Stimulated activated CD4-positive, alpha-beta T cell treated with anti-CD3 and anti-CD28 coated beads, Interleukin-12 subunit alpha, Interleukin-12 subunit beta, amount 100 ng/mL, for 48 hours (primary cell): ENCODE measurements at places on chromosomes 12 and 14.

DNA sequence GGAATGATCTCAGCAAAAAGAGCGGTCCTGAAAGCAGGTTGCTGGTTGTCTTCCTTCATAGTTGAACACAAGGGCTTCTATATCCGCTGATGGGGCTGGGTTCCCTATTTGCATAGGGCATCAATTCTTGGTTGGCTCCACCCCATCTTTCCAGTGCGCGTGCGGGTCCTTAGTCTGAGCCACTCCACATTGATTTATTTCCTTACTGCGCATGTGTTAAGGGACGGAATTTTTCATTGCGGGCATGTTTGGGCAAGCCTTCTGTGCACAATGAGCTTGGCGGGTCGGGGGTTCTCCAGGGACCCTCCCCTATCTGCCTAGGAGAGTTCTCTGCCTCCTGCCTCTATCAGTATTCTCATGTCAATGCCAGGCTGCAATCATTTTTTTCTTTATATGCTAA lies 21.2 kb upstream of the DLGAP5 start:
- DNase-seq: no peak

- DNase-seq: no peak
Observed at GRCh38 chr12:64720884-64721283, 38.3 kb downstream of the GNS start.

DNA sequence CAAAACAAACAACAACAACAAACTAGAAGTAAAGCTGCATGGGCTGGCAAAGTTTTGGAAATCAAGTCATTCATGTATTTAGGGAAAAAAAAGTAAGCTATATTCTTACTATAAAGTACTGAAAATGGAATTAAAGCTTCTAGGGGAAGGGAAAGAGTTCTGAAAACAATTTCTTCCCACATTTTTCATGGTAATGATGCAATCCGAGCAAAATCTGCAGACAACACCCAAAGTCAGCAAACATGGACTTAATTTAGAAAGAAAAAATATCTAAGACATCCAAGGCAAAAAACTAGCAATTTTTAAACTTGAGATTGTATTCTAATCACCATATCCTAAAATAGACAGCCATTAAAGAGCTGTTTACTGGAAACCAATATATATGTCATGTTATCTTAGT lies 86.3 kb downstream of the LRP6 start:
- DNase-seq: no peak

DNA sequence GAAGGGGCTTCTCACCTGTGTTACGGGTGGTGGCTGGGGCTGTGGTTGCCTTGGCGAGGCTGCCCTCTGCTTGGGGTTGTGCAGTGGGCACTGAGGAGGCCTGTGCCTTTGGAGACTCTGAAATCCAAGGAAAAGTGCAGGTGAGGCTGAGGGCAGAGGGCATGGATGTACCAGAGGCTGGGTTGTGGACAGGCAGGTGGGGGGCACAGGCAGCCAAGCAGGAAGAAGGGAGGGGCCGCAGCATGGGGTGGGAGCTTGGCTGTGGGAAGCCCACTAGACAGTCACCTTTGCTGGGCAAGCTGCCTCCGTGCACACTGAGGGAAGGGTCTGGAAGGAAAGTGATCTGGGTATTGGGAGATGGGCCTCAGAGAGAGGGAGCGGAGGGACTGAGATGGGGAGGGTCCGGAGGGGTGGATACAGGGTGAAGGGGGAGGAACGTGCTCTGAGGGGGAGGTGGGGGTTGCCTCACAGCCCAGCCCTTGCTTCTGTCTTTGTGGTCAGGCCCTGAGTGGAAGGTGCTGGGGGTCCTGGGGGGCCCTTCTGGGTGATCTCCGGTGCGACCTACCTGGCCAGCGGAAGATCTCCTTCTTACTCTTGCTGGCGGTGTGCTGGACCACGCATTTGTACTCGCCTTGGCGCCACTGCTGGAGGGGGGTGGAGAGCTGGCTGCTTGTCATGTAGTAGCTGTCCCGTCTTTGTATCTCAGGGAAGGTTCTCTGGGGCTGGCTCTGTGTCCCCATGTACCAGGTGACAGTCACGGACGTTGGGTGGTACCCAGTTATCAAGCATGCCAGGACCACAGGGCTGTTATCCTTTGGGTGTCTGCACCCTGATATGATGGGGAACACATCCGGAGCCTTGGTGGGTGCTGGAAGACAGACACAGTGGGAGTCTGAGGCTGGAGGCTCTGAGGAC lies 318.7 kb downstream of the TMEM121 start:
- DNase-seq: no peak

DNA sequence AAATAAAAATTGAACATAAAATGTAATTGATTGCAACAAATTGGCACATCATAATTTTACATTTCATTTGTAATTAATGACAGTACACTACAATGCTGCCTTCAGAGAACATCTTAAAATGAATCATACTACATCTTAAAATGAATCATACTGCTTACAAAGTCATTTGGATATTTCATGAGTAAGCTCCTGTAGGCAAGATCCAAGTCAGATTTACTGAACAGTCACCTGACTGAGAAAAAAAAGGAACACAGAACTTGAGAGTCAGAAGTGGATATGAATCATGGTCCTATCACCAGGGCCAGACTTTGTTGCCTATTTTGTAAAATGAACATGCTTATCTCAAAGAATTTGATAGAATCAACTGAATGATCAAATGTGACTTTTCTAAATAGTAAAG lies 32.7 kb upstream of the FBLN5 start:
- no peak for DNase-seq

GRCh38 chr14:38199739-38200138 lies 8.0 kb upstream of the SSTR1 start:
- no peak for DNase-seq

DNA sequence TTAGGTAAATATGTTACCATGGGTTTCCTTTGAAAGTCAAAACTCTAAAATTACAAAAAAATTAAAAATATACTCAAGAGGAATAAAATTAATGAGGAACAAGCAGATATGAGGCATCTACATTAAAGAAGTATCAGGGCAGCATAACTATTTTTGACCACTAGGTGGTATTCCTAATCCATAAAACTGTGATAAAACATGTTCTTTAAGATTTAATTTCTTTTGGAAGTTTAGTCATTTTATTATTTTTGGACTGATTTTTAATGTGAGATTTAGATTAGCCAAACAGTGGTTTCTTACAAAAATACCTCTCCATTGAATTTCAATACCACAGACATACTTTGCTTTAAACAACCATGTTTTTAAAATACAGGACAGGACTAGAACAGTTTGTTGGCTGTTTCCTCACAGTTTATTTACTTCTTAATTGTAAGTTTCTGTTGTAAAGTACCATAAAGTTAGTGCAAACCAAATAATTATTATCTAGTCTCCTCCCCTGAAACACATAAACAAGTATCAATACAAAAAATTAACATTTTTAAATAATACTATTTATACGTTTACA lies 49.8 kb downstream of the NTS start:
- no peak for DNase-seq

DNA sequence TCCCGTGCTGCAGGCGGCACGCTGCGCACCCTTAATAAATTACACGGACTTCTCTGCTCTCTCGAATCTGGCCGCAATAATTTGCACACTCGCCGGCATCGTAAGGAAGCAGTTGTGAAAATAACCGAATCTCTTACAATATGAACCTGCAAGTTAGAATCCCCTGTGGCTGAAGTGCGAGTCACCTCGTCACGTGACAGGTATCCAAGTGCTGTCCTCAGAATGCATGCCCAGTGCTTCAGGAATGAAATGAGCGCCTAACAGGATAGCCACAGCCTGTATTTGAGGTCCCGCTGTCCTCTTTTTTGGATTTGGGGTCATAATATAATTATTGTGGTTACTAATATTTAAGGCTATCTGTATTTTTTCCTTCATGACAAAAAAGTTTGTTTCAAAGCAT lies 82.0 kb downstream of the VWF start:
- no peak for DNase-seq

DNA sequence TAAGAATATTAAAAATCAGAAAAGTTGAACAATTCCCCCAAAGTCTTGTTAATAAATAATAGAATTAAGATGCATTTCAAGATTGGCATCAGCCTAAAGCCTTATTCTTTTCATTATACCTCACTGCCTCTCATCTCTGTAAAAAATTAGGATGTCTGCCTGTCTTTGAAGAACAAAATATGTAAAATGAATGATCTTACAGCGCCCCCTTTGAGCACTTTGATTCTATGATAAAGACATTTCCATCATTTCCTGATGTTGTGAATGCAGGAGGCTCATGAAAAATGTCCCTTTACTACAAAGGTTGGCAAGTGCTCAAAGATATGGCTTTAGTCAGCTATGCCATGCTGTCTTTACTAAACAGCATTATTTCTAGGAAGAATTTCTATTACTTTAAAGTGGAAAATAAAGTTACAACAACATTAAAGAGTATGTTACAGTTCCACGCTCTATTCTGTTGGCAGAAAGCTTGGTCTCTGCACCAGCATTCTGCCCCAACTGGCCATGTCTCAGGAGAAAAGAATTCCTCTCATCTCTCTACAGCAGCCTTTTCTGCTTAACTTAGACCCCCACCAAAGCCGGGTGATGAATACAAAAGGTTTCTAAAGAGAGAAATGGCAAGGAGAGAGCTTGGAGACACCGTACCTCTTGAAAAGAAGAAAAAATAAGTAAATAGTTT lies 95.1 kb downstream of the LLPH start:
- no peak for DNase-seq

- DNase-seq: no peak
Observed at GRCh38 chr12:116174006-116174405, 103.5 kb downstream of the MED13L start.

GRCh38 chr14:61503167-61503801 lies 181.9 kb downstream of the PRKCH start:
- DNase-seq: peak; percentile 71

GRCh38 chr12:113315358-113315757 lies 19.6 kb downstream of the SLC8B1 start:
- DNase-seq: no peak

GRCh38 chr12:67437011-67437410 lies 167.9 kb downstream of the CAND1 start:
- DNase-seq: no peak

DNA sequence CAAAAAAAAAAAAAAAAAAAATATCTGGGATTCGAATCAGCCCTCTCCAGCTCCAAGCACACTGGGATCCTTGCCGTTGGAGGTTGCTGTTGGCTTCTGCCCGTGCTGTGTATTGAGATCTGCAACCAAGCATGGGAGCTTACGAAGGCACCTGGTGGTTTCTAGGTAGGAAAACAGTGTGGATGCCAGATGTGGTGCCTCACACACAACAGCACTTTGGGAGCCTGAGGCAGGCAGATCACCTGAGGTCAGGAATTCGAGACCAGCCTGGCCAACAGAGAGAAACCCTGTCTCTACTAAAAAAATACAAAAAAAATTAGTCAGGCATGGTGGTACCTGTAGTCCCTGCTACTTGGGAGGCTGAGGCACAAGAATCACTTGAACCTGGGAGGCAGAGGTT lies 47.4 kb downstream of the ATF7 start:
- no peak for DNase-seq

DNA sequence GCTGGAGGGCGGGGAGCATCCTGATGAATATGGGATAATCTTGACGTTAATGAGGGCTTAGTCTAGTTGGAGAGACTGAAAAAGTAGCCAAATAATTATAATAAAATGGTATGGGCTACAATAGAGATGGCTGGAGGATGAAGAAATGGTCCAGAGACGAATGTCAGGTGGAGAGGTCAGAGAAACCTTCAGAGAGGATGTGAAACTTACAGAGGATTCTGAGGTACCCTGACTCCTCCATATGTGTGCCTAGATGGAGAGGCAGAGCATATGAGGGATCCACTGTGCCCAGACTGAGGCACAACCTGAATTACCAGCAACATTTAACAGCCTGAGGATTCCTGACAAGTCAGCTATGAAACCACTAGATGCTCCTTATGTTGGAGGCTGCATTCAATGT lies 417.0 kb downstream of the ATP23 start:
- no peak for DNase-seq

- DNase-seq: no peak
Observed at GRCh38 chr12:68876461-68876860, 56.5 kb downstream of the CPM start.

- DNase-seq: no peak
Observed at GRCh38 chr12:124553862-124554428, 13.5 kb downstream of the NCOR2 start.

DNA sequence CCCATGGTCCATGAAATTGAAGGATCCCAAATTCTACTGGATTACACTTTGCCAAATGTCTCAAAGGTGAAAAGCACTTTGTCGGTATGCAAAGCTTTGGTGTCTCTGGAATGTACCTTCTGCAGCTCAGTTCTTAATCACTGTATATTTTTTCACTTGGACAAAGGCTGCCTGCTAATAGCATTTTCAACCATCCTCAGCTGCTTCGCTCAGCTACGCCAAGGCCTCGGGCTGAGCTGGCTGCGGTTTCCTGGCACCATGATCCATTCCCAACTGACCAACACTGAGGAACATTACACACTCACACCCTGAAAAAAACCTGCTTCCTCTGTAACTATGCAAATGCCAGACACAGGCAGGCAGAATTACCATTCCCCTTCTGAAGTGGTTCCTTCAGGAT lies 335.2 kb downstream of the DPF3 start:
- DNase-seq: no peak

DNA sequence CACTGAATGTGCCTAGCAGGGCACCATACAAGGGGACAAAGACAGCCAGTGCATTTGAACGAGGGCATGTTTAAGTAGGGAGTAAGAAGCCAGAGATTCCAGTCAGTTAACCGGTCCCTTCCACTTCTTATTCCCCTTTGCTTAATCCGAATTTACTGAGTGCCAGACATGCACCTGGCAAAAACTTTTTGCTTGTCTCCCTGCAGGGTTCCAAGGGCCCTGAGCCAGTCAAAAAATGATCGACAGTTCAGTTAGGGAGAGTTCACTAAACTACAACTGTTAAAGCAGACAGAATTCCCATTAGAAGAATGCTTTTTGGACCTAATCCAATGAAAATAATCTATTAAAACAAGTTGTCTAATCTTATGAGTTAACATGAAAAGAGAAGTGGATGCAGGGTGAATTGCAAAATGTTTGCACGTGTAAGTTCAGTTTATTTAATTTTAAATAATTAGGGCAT lies 193.8 kb downstream of the TMTC2 start:
- no peak for DNase-seq

GRCh38 chr12:103998976-103999375 lies 33.3 kb downstream of the TDG start:
- no peak for DNase-seq
